Suppressor macrophage (primary cell): ENCODE measurements at places on chromosomes 1 and 21.

GRCh38 chr1:26177182-26177684 is at the start of gene CNKSR1:
Gene CNKSR1 (plus strand): TSS chr1:26177491. CDS start chr1:26177548, 57 bp downstream.
- DNase-seq: no peak

DNA sequence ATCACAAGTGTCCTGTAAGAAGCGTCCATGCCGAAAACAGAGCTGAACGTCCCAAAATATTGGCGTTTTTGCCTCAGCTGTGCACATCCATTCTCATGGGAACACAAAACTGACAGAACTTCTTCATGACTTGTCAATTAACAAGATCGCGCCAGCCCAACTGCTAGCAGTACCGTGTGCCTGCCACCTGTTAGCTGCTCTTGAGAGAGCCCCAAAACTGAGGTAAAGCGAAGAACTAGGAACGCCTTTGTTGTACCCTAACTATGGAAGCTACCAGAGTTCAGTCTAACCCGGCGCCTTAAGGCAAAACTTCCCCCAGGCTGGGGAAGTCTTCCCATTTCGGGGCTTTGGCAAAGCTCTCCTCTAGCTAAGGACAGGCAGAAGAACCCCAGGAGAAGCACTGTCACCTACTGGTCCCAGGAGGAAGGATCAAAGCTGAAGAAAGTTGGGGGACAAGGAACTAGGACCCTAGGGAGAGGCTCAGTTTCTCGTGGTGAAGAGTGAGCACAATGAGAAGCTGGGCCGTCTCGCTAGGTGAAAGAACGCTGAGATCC is 719 bp downstream of the EYA3 start:
- peak; percentile 61 for DNase-seq

DNA sequence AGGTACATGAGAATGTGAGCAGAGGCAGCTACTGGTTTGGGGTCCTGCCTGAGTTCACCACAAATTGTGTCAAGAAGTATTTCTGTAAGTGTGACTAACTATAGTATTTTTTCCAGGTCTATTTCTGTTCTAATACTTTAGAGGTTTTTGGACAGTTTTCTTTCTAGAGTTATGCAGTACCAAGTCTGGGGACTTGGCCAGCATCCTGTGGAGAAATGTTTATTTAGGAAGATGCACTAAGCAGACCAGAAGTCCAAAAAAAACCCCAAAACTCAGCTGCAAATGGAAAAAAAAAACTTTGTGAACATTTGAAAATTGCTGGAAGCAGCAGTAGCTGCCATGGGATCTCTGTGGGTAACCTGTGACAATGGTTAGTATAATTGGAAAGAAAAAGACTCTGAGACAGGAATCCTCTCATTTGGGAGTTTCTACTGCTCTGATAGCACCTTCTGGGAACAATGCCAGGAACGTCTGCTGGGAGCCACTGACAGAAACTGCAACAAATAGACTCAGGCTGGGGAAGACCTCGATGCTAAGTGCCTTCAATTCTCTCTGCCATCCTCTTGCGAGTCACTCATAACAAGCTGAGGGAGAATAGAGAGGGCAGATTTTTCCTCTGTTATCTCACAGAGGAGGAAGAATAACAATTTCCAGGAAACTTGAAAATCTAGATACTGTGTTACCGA is 37.6 kb downstream of the OR10R2 start:
- DNase-seq: no peak

- no peak for DNase-seq
Measured at GRCh38 chr1:170790175-170790574, 126.2 kb downstream of the PRRX1 start.

- DNase-seq: no peak
Measured at GRCh38 chr1:44790968-44791801, 3.2 kb upstream of the BEST4 start.

DNA sequence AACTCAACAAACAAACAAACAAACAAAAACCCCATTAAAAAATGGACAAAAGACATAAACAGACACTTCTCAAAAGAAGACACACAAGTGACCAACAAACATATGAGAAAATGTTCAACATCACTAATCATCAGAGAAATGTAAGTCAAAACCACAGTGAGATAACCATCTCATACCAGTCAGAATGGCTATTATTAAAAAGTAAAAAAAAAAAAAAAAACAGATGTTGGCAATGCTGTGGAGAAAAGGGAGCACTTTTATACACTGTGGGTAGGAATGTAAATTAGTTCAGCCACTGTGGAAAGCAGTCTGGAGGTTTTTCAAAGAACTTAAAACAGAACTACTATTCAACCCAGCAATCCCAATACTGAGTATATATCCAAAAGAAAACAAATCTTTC is 94.7 kb downstream of the PLPP3 start:
- no peak for DNase-seq

GRCh38 chr1:158067662-158068061 is 74.2 kb downstream of the KIRREL1 start:
- DNase-seq: no peak

GRCh38 chr1:211975152-211975941 is 60.0 kb downstream of the INTS7 start:
- no peak for DNase-seq

DNA sequence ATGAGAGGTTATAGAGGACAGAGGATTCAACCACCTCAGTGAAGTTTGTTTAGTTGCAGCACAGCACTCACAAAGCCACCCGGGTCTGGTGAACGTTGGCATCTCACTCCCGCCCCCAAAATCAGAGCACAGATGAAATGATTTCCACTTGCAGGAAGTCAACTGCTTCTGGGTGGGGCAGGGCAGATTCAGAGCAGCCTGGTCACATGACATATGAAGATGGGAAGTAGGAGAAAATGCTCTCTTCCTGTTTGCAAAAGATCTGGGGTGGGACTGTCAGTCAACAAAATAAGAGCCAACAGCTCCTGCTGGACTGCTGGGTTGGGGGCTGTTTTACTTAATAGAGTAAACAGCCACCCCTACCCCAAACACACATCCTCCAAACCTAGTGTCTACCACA is 43.2 kb downstream of the LRRC71 start:
- DNase-seq: peak; percentile 87

DNA sequence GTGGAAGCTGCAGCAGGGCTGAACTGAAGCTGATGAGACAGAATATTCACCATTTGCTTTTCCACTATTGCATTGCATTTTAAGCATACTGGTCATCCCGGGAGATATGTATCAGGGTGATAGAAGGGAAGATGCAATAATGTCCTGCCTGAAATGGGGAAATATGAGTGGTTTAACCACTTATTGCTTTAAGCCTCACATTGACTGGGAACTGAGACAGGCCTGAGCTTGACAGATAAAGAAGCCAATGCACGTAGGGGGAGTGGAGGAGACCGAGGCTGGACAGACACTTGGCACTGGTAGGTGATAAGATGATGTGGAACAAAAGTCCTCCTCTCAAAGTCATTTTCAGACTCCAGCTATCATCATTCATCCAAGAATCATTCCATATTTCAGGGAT is 911.7 kb upstream of the NCAM2 start:
- DNase-seq: no peak

DNA sequence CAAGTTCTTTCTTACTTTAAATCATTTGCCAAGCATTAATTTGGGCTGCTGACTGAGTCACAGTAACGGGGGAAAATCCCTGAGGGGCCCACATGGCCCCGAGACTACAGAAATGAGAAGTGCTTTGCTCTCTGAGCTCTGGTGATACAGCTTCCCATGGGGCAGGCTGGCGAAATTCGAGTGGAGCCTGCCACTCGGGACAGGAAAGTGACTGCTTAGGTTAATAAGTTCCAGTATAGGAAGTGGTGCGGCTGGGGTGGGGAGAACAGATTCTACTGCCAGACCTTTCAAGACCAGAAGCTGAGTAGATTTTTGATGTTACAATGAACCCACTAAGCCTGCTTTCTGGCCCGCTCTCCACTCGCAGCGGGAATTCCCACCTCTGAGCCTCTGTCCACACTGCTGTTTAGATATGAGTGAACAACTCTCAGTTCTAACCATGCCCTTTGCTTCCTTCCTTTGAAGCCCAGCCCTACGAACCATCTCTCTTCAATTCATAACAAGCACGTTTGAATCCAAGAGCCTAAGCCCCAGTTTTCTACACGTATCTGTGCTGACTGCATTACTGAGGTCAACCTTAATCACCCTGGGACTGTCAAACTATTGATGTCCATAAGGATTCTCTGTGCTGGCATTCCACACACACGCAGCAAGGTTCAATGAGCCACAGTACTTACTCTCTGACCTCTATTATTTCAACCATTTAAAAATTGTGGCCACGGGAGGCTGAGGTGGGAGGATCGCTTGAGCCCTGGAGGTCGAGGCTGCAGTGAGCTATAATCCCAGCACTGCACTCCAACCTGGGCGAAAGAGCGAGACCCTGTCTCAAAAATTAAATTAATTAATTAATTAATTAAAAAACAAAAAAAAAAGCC is 9.6 kb downstream of the ZBTB17 start:
- peak; percentile 96 for DNase-seq

DNA sequence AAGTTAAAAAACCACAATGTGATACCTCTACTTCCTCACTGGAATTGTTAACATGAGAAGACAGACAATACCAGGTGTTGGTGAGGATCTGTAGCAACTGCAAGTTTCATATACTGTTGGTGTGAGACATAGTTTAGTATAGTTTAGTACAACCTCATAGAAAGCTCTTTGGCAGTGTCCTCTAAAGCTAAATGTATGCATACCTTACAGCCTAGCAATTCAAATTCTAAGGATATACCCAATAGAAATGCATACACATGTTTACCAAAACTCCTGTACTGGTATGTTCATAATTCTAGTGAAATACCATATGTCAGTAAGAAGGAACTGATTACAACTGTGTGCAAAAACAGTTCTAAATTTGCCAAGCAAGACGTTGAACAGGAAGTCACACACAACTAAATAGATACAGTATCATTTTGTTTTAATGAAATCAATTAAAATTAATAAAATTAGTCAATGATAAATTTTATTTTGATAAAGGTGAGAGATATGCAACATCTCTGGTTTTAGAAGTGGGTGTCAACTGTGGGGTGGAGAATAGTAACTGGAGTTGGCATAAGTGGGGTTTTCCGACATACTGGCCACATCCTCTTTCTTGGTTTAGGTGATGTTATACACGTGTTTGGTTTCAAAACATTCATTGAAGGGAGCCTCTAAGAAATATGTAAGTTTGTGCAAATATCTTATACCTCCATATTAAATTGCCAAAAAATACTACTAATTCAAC is 450.7 kb downstream of the PTPRC start:
- peak; percentile 68 for DNase-seq

DNA sequence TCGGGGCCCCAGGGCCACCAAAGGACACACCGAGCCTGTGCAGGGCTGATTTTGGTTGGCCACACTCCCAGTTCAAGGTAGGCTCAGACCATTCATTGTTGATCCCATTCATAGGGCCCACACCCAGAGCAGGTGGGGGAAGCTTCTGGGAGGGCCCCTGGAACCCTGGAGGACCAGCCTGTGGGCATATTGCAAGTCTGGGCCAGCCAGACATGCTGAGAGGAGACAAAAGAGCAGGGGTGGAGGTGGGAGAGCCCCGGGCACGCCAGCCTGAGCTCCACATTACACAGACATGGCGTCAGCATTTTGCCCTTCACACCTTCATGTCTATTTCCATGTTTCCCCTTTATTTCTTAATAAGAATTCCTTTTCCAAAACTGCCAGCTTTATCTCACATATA is 25.7 kb downstream of the PMVK start:
- no peak for DNase-seq

DNA sequence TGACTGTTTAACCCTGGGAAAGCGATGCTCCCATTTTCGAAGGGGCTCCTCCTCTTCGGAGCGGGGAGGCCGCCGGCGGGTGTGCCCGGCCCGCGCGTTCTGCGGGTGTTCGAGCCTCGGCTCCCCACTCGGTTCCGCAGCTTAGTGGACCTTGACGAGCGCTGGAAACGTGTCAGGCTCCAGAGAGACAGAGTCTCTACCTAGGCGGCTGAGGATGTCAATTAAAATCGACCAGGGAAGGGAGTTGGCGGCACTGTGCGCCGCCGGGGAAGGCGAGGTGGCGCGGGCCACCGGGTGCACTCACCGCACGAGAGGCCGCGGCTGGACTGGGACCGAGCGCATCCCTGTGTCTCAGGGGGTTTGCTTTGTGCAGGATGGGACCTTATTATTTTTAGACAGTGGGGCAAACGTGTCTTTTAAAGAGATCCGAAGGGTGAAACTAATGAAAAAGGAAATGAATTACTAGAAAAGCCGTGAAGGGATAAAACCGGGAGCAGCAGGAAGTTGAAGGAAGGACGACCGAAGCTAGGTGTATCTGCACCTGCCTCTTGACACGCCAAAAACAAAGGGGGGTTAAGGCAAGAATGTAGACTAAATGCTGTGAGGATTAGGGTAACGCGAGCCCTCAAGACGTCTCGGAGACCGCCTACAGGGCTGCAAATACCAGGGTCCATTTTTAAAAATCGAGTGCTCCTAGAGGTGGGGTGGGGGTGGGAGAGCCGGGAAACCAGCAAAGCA is 5.6 kb downstream of the LHX4 start:
- no peak for DNase-seq

- DNase-seq: peak; percentile 44
Measured at GRCh38 chr1:39003281-39003680, 12.2 kb downstream of the AKIRIN1 start.

GRCh38 chr1:167720965-167721616 is 691 bp upstream of the MPZL1 start:
- peak; percentile 79 for DNase-seq

- DNase-seq: peak; percentile 38
Measured at GRCh38 chr1:95116580-95117206, 462 bp upstream of the TLCD4 start.

GRCh38 chr1:228349701-228350171 is 56.9 kb downstream of the TRIM11 start:
- no peak for DNase-seq

- DNase-seq: no peak
Measured at GRCh38 chr1:218078916-218079315, 206.2 kb upstream of the RRP15 start.

GRCh38 chr1:25030674-25031589 is 100.9 kb upstream of the RUNX3 start:
- DNase-seq: peak; percentile 62

- DNase-seq: peak; percentile 96
Measured at GRCh38 chr1:112818990-112819689, 104.0 kb upstream of the PPM1J start.

DNA sequence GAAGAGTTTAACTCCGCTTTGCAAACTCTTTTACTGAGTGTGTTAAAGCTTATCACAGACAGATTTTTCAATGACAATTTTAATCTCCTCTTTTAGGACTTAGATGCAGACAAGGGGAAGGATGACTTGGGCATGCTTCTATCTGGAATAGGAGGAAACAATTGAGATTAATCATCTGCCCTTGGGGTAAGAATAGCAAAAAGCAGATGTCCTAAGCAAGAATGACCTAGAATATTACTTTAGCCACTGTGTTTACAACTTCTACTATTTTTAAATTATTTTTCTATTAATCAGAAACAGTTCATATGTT is 569.0 kb upstream of the ADGRL2 start:
- DNase-seq: no peak

DNA sequence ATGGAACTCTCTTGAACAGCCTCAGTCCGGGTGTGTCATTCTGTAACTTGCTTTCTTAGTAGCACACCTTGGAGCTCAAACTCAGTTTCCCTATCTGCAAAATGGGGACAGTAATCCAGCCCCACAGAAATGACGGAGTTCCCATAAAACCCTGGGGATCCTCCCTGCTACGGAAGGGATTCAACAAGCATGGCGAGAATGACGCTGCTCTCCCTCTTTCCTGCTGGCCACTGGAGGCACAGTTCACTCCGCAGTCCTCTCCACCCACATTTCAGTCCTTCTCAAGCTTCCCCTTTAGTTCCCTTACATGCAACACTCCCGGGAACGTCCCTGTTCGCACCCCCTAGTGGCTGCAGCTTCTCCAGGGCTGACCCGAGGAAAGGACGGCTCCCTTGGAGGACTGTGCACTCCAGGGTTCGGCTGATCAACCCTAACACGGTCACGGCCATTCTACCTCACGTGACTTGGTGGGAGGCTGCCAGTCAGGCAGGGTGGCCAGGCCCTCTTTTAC is 20.6 kb downstream of the RUNX3 start:
- peak; percentile 89 for DNase-seq
